ENCODE measurements at places on chromosomes 11 and 22.

DNA sequence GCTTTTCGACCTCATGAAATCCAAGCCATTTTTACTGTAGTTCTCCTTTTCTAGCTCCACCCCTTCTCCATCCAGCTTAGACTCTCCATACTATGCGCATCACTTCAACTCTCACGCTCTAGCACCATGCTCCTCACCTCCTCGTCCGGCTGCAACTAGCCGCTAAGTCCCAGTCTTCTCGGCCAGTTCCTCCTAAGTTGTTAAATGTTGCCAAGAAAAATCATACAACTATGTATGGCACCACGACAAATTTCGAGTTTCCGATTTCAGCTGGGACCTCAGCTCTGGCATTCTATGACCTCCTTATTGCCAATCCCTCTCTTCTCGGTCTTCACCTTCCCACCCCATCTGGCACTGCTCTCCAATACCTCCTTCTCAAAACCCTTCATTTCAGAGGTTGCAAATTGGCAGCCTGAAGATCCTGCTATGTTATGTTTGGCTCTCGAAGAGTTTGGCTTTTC lies 1.0 kb downstream of the ZNF70 start:
- no peak for DNase-seq

DNA sequence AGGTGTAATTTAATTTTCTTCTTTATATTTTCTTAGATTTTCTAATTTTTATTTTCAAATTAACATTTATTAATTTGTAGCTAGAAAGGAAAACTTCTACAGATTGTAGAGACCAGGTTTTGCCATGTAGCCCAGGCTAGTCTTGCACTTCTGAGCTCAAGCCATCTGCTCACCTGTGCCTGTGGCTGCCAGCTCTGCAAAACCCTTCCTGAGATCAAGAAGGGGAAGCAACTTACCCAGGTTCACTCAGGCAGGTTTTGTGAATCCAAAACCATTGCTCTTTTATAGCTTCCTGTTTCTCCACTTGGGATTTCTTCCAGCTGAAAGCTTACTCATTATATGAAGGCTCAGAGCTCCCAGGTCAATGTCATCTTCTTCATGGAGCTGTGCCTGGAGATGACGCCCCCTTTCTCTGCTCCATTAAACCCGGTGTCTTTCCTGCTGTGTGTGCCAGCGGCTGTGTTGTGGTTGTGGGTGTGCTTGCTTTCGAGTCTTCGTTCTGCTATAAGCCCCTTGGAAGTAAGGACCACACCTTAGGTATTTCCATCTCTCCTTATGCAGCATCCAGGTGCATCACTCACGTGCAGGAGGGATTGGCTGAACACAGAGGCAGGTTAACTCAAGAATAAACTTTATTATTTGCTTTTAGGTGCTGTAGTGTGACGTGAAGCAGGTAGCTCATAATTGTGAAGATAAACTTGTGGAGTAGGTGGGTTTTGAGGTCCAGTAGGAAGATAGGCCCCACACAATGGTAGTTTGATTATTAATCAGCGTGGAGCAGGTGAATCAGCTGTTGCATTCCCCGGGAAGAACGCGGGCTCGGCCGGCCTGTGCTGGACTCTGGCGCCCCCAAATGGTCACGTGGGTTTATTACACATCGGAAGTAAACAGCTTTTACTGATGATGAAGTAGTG lies 42.2 kb upstream of the INCENP start:
- peak; percentile 29 for DNase-seq

DNA sequence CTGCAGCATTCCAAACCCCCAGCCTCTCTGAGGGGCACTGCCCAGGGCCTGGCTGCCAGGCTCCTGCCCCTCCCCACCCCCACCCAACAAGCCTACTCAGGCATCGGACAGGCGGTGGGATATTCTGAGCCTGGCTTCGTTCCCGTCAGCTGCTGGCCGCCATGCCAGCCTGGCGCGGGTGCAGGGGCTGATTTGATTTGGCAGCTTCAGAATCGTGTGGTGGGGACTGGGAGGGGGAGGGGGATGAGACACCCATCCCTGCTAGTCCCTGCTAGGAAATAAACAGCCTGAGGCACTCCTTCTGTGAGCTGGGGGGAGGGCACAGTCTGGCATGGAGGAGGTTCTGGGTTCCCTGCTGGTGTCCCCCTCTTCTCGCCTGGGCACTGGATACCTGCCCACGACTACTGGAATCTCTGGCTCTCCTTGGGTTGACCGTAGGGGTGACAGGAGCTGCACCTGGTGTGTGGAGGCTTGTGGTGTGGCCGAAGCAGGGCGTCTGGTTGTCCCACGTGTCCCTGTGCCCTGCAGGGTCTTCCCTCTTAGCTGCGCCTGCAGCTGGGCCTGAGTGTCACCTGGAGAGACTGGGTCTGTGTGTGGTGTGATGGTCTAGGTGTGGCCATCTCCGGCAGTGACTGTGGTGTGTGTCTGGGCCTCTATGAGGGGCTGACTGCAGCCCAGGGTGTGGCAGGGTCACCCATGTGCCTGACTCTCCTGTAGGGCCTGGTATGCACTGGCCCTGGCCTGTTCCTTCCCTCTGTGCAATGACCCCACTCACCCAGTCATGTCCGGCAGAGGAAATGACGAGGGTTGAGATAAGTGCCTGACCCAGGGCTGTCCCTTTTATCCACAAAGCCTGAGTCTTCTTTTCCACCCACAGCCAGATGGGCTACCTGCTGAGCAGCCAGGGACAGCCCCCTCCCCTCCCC lies 42.2 kb downstream of the PDE2A start:
- DNase-seq: no peak

- no peak for DNase-seq
These were observed 304.2 kb upstream of the CADM1 start for GRCh38 chr11:115808351-115808940.

DNA sequence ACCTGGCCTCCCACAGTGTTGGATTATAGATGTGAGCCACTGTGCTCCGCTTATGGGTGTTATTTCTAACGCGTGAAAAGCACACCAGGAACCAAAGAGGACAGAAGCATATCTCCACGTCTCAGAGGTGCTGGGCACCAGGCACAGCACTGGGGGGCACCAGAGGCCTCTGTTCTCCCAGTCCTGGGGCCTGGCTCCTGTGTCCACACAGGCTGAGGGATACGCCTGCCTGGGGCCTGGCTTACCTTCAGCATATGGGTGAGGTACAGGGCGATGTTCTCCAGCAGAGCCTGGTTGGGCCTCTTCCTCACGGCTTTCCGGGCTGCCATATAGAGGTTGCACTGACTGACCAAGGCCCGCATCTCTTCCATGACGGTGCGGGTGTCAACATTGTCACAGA lies 24.7 kb upstream of the NAP1L4 start:
- no peak for DNase-seq

- no peak for DNase-seq
These were observed 51.6 kb upstream of the PARVG start for GRCh38 chr22:44128958-44129618.

GRCh38 chr11:121466063-121466794 lies 13.5 kb upstream of the SORL1-AS1 start:
- DNase-seq: peak; percentile 35

DNA sequence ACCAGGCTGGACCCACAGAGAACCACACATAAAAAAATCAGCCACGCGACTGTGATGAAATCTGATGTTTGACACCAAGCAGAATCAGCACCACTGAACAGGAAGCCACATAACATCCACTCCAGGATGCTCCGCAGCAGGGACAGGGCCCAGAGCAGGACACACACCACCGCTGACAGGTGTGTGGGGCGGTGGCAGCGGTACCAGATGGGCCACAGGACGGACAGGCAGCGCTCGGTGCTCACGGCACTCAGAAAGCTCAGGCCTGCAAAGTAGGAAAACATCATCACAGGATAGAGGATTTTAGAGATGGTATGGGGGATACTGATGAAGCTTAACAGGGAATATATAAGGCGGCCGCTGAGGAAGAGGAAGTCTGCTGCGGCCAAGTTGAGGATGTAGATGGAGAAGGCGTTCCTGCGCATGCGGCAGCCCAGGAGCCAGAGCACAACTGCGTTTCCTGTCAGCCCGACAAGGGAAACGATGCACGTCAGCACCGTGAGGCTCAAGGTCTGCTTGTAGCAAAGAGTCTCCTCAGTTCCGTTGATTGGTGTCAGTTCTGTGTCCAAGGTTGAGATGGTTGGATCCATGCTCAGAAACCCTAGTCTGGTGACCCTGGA lies 4.9 kb downstream of the MRGPRX1 start:
- no peak for DNase-seq

DNA sequence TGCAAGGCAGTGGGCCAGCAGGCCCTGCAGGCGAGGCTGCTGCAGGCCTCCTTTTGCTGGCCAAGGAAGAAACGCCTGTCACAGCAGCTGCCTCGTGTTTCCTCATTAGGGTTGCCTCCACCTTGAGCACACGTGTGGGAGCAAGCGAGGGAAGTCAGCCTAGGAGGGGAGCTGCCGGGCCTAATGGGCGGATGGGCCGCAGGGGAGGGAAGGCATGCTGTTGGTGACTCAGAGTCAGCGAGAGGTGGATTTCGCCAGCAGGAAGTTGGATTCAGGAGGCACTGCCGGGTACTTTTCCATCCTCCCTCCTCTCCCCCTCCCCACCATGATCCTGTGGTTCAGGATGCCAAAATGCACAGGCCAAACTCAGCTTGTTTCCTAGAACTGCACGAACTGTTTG lies 498.7 kb downstream of the METTL15 start:
- peak; percentile 35 for DNase-seq

DNA sequence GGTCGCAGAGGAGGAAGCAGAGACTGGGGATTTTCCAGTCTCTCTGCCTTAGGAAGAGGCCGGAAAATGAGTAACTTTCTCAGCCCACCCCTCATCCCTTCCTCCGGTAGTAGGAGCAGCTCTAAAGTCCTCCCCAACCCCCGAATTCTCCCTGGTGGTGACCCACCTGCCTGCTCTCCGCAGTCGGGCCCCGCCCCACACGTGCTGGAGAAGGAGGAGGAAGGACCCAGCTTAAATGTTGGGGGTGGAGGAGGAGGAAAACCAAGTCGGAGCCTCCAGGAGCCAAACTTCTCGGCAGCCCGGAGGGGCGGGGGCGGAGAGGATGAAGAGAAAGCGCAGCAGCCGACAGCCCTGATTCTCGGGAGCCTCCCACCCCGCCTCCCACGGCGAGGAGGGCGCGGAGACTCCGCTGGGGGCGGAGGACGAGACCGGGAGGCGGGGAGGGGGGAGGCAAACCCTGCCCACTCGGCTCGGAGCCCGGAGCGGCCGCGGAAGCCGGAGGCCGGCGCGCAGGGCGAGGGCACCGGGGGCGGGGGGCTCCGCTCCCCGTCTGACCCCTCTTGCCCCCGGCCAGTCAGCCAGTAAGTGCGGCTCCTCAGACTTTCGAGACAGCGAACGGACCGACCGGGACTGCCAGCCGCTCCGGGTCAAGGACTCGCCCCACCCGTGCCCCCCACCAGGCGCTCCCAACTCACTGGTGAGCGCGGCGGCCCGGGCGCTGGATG lies at the start of gene TPBGL:
Gene TPBGL (plus strand): TSS at position 464 of the 725 bp plus-strand sequence. CDS start 276 bp downstream, outside the sequence.
- DNase-seq: no peak

GRCh38 chr11:3796801-3797328 lies 489 bp downstream of the NUP98 start:
- DNase-seq: no peak
